ENCODE measurements at places on chromosomes 6 and 20. TPM values are rescaled to one million over a fixed set of nuclear protein-coding genes. Genes with fewer than 3 reads are reported as not detected.

DNA sequence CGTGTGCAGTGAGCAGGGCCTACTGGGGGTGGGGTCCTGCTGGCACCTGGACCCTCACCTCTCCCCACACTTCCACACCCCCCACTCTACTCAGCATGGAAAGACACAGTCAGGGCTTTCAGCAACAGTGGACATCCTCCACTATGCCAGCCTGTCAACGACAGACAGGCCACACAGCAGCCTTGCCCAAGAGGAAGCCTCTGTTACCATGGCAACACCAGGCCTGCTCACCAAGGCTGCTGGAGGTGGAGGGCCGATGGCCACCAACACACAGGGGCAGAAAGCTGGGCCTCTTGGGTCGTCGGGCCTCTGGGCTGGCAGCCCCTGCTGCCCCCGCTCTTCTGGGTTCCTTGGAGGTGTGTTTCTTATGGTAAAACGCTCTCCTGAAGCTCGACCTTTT lies 13.6 kb downstream of the BNIP5 start:
- H3K27ac ChIP-seq, result no peak overlapping the region
- no peaks in the 10 kb centered on the region for H3K27me3 ChIP-seq
- no peak for DNase-seq
- H3K4me1 ChIP-seq, result no peaks in the 10 kb centered on the region

DNA sequence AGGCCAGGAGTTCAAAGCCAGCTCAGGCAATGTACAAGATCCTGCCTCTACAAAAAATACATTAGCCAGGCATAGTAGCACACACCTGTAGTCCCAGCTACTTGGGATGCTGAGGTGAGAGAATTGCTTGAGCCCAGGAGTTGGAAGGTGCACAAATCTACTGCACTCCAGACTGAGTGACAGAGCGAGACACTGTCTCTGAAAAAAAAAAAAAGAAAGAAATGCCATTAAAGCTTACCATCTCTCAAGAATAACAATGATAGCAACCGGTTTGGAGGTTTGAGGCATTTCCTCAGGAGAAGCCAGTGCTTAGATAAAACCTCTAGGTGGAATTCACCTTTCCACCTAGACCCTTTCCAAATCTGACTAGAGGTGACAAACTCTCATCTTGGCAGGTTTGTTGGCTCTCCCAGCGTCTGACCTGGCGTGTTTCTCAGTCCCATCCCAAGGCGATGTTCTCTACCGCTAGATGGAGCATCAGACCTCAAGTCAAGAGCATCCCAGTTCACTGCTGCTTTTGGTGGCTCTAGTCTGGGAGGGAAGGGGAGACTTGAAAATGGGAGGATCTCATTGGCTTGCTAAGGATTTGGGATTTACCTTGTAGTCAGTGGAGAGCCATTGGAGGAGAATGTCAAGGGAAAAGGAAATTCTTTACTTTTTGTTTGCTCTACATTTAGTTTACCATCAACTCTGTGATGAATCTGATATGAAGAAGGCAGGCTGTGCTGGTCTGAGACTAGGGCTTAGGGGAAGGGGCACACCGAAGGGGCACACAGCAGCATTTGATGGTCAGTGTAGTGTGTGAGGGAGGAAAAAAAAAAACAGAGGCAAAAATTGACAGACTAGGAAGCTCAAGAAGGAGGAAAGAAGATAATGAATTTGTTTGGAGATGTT lies 67.9 kb downstream of the NCOA7 start:
- peaks cover 5% of the 10 kb centered on the region for H3K36me3 ChIP-seq
- no peak for DNase-seq
- no peaks in the 10 kb centered on the region for H3K27me3 ChIP-seq
- no peak overlapping the region for H3K4me3 ChIP-seq
- H3K4me1 ChIP-seq, result no peaks in the 10 kb centered on the region

- no peaks in the 10 kb centered on the region for H3K36me3 ChIP-seq
- H3K4me3 ChIP-seq, result no peak overlapping the region
- H3K4me1 ChIP-seq, result no peaks in the 10 kb centered on the region
- H3K27me3 ChIP-seq, result no peaks in the 10 kb centered on the region
Observed at GRCh38 chr6:23728707-23729106, 397.3 kb upstream of the NRSN1 start.

DNA sequence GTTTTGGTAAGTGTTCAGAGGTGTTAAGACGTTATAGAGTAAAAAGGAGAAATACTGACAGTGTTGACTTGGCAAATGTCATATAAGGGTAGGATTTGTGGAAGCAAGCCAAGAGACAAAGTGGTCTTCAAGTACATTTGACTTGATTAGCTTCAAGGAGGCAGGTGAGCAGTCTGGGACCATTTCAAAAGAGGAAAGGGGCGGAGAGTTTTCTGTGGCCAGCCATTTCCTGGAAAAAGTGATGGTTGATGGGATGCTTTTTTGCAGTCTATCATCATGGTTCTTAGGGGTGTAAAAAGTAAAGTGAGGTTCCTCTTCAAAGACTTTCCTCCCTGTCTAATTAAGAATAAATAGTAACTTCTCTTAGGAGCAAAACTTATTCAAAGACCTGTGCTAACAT lies 28.7 kb downstream of the FKBP1A start:
- peaks cover 36% of the 10 kb centered on the region for H3K36me3 ChIP-seq
- no peak for DNase-seq
- H3K4me3 ChIP-seq, result no peak overlapping the region
- no peaks in the 10 kb centered on the region for H3K4me1 ChIP-seq
- H3K27ac ChIP-seq, result no peak overlapping the region

GRCh38 chr6:8589941-8590729 lies 154.8 kb upstream of the SLC35B3 start:
- no peaks in the 10 kb centered on the region for H3K4me1 ChIP-seq
- H3K27me3 ChIP-seq, result no peaks in the 10 kb centered on the region
- DNase-seq, result no peak
- H3K36me3 ChIP-seq, result no peaks in the 10 kb centered on the region
- H3K27ac ChIP-seq, result no peak overlapping the region

DNA sequence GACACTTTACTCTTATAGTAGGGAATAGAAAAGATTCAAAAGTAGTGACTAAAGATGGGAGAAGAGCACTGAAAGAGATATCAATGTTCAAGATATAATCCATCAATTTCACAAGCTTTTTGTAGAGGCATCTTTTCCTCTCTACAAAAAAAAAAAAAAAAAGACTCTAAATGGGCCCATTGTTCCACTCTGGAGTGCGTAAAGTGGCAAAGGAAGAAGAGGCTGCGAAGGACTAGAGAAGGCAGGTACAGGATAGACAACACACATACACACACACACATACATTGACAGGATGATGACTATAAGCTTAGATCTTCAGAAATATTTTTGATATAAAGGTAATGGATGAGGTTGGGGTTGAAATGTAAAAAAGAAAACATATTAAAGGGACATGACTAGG lies 157.6 kb downstream of the HIVEP2 start:
- no peaks in the 10 kb centered on the region for H3K27me3 ChIP-seq
- no peaks in the 10 kb centered on the region for H3K4me1 ChIP-seq
- H3K27ac ChIP-seq, result no peak overlapping the region
- H3K4me3 ChIP-seq, result no peak overlapping the region
- no peaks in the 10 kb centered on the region for H3K36me3 ChIP-seq
- DNase-seq, result no peak

Gene FILIP1
- 0.36 TPM for total RNA-seq
